ENCODE measurements at places on chromosomes 3 and 15.

DNA sequence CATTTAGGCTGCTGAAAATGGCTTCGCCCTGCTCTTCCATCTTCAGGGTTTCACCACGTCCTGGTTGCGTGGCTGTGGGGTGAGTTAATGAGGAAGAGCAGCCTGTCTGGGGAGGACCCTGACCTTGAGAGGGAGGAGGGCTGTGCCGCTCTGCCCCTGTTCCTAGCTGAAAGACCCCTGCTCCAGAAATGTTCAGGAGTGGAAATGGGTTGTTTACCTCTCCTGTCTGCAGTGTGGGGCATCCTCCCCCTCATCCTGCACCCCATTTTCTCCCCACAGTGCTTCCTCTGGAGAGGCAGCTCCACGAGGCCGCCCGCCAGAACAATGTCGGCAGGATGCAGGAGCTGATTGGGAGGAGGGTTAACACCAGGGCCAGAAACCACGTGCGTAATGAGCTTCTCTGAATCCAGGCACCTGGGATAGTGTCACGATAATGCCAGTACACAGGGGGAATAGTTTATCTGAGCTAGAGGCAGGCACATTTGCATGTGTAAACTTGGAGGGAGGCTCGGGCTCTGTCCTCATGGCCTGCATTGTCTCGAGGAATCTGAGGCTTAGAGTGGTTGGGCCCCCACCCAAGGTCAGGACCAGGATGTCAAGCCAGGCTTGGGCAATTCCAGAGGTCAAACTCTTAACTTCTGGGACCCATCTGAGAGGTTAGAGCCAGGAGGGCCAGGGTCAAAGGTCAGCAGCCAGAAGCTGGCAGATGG is 4.0 kb downstream of the ANKDD1A start:
- no peak for DNase-seq

DNA sequence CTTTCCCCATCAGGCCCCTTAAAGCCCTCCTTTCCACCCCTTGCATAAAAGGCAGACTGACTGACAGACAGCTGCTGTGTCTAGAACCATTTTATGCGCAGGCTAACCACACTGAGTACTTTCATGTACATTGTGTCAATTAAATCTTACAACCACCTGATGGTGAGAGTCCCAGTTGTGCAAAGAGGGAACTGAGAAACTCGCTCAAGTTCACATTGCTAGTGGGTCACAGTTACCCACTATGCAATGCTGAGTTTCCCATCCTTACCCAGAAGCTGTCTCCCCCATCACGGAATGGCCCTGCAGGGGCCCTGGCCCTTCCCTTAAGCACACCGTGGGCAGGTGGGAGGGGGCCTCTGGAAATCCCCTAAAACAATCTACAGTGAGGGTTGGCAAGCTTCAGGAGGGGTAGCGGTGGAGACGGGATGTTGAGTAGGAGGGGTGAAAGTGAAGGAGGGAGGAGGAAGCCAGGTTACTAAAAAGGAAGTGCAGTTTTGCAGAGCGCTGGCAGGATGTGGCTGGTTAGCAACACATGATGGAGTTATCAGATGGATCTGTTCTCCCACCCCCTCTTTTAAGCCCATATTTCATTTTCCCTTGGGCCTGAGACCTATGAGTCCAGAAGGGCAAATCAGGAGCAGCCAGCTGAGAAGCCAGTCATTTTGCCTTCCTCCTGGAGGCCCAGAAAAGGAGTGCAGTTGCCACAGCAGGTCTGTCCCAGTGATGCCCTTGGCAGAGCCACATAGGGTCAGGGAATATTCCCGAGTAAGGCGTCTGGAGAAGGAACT is 30.0 kb downstream of the STARD5 start:
- DNase-seq: peak; percentile 54

DNA sequence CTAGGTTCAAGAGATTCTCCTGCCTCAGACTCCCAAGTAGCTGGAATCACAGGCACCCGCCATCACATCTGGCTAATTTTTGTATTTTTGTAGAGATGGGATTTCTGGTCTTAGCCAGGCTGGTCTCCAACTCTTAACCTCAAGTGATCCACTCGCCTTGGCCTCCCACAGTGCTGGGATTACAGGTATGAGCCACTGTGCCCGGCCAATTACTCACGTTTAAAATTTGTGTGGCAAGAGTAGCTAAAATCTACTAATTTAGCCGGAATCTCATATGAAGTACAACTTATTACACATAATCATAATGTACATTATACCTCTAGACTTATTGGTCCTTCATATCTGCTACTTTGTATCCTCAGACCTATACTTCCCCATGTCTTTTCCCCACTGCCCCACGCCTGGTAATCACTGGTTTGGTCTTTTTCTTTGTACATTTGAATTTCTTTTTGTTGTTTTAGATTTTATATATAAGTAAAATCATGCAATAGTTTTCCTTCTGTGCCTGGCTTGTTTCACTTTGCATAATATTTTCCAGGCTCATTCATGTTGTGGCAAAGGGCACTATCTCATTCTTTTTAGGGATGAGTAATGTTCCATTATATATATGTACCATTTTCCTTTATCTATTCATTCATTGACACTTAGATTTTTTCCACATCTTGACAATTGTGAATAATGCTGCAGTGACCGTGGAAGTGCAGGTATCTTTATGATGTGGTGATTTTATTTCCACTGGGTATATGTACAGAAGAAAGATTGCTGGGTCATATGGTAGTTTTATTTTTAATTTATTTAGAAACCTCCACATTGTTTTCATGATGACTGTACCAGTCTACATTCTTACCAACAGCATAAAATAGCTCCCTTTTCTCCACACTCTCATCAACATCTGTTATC is 605.0 kb upstream of the CBLB start:
- peak; percentile 29 for DNase-seq

GRCh38 chr3:38554127-38554827 is 58.1 kb downstream of the EXOG start:
- no peak for DNase-seq

DNA sequence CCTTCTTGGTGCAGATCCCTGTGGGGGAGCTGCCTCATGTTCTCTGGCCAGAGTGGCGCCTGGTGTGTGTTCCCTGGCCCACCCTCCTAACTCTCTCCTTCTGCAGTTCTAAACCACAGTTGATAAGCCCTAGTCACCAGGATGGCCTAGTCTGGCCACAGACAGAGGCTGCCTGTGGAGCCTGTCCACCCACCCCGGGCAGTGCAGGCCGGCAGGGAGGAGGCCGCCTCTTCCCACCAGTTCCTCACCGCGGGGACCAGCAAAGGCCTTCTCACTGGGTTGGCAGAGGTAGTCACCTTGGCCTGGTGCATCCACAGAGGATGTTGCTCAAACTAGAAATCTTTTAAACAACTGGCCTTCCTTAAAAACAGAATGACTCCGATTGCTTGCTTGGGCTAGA is 276.4 kb upstream of the TTC14 start:
- no peak for DNase-seq

DNA sequence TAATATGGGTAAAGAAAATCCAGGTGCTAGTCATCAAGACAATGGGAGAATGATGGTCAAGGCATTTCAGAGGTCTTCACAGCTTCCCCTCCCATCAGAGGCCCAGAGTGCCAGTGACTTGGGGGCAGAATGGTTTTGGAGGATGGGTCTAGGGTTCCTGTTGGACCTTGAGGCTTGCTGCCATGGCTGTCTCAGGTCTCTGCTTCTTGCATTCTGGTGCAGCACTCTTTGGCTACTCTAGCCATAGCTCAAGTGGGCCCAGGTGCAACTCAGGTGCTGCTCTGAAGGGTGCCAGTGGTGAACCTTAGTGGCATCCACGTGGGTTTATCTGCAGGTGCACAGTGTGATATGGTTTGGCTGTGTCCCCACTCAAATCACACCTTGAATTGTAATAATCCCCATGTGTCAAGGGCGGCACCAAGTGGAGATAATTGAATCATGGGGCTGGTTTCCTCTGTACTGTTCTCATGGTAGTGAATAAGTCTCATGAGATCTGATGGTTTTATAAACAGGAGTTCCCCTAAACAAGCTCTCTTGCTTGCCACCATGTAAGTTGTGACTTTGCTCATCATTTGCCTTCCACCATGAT is 48.5 kb upstream of the PEX5L start:
- no peak for DNase-seq

DNA sequence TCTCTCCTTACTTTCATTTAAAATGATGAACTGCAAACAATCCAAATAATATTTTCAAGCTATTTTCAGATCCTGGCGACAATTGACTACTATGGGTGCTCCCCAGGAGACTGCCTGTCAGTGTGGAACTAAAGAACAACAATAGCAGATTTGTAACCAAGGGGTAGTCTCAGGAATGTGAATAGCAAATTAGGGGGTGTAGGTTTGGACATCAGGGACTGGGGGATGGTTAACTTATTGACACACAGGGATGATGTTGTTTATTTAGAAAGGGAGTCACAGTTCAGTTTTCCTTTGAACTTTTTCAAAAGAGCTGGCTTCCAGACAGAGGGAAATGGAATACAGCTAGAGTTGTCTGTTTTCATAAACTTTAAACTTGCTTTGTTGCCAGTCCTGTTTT is 229.8 kb downstream of the LRTM1 start:
- no peak for DNase-seq

DNA sequence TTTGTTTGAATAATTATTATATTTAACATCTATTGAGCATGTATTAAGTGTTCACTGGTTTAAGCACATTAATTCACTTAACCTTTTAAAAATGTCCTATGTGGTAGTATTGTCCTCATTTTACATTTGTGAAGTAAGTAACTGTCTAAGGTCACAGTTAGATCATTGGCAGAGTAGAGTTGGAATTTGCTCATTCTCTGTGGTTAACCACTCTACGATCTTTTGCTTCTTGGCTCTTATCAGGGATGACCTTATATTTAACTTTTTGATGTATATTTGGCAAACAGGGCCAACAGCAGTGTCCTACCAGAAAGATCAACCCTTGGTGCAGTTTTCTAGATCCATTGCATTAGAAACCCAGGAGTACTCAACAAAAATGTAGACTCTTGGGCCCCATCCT is 34.0 kb downstream of the PXK start:
- DNase-seq: no peak

- DNase-seq: no peak
These were observed 1.1 kb upstream of the FAM3D start for GRCh38 chr3:58667704-58668103.

All from stimulated activated CD4-positive, alpha-beta T cell treated with anti-CD3 and anti-CD28 coated beads, Interleukin-4, amount 100 ng/mL, for 48 hours (primary cell).